Activated naive CD4-positive, alpha-beta T cell (primary cell): ENCODE measurements at places on chromosomes 3 and 15.

- no peak for DNase-seq
Measured at GRCh38 chr15:37100966-37101215, 542 bp upstream of the MEIS2 start.

GRCh38 chr15:65829130-65829764 lies 37.2 kb upstream of the DENND4A start:
- DNase-seq, result no peak

DNA sequence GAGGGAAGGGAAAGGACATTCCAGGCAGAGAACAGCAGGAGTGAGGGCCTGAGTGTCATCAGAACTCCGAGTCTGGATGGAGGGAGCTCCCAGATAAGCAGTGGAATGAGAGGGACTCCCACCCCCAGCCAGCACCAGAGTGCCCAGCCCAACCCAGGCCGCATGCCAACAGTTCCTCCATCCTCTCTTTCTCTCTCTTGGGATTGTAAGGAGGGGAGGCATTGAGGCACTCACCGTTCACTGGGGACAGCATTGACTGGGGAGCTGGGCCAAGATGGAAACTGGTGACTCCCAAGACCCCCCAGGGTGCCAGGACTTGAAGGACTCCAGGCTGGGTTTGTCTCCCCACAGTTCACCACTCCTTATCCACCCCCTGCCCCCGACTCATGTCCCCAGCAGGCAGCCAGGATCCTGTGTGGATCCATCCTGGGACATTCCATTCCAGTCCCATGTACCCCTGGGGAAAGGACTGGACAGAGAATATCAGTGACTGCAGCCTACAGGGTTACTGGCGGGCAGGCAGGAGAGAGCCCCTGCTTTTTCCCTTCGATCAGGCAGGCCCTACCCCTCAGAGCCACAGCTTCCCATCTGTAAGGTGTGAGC lies 15.7 kb downstream of the PTH1R start:
- DNase-seq, result no peak

DNA sequence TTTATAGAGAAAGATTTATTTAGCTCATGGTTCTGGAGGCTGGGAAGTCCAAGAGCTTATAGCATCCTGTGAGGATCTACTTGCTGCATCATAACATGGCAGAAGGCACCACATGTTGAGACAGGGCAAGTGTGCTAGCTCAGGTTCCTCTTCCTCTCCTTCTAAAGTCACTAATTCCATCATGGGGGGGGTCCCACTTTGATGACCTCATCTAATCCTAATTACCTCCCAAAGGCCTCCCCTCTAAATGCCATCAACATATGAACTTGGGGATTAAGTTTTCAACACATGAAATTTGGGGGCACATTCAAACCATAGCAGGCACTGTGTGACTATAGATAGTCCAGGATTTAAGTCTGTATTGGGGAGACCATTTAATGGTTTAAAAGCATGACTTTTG lies 297.1 kb upstream of the ROPN1 start:
- no peak for DNase-seq

- DNase-seq, result no peak
Measured at GRCh38 chr3:30290479-30290878, 315.9 kb upstream of the TGFBR2 start.

DNA sequence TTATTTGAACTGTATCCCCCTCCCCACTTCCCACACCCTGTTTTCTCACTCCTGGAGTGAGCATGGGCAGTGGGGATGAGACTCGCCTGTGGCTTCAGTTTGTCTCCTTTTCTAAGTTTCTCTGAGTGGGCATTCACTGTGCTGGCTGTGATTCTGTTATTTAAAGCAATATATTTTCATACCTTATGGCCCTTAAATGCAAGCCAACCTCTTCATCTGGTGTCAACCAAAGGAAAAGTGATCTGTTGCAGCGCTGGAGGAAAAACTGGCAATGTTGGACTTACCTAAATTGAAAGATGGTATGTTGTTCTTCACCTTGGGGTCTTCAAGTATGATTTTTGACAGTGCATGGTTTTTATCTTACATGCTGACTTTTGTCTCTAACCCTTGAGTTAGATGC lies 56.1 kb downstream of the RBM6 start:
- DNase-seq, result no peak

DNA sequence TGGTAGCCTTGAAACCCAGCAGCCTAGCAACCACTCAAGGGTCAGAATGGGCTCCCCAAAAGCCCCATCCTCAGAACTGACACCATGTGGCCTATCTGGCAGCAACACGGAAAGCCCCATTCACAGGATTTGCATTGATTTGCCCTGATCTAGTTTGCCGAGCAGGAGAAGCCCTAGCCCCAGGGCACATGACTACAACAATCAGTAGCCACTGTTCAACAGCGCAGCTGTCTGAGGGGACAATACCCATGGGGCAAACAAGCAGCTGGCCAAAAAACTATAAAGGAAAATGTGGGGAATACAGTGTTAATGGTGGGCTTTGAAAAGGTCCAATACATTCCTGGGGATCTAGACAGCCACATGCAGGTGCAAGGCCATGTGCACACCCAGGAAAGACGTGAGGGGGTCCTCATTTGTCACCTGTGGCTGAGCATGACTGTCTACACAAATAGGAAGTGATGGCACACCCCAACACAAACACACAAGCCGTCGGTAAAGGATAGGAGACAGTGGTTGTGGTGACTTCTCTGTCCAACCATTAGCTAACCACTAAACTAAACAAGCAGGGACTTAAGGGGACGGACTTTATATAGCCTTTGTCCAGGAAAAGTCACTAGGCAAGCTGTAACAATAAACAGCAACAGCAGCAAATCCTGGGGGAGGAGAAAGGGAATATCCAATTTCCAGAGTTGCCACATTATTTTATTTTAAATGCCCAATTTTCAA lies 113.7 kb downstream of the LRIG1 start:
- DNase-seq, result no peak

- DNase-seq, result no peak
Measured at GRCh38 chr15:39226169-39226937, 354.5 kb upstream of the THBS1 start.

DNA sequence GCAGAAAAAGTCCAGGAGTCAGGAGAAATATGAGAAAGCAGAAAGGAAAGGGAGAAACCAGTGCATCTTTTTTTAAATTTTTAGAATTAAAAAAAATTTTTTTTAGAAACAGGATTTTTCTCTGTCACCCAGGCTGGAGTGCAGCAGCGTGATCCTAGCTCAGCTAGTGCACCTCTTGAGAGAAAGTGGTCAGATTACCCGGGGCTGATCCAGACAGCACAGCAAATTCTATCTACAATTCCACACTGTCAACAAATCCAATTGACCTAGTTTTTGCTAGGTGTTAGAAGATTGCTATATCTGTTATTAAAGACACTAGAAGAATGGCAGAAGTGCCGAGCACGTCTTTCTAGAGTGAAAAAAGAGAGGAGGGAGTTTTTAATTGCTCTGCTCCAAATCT lies 117.3 kb downstream of the RFTN1 start:
- DNase-seq, result no peak

GRCh38 chr15:58346361-58346760 lies 85.4 kb upstream of the LIPC start:
- no peak for DNase-seq

DNA sequence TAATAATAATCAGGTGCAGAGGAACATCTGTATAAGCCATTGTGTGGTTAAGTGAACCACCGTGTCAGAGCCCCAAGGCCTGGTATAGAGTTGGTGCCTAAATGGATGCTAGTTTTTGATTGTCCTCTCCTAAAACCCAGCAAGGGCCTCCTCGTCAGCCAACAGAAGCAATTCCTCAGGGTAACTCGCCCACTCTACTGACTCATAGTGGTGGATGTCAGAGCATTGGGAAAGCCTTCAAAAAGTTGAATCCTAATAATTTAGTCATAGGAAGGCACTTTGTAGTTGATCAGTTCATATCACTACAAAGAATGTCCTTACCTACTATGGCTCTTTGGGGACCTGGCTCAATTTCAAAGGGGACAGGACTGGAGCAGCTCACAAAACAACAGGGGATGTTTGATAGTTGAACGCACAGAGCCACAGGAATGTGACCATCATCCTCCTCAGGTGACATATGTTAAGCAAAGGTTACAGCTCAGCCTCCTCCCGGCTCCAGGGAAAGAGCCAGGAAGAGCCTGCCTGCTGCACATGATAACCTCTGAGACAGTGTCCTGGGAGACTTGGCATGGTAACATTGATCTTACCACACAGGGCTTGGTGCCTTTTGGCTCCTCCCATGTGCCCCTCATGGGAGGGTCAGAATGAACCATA lies 338.7 kb downstream of the CLSTN2 start:
- DNase-seq, result no peak

DNA sequence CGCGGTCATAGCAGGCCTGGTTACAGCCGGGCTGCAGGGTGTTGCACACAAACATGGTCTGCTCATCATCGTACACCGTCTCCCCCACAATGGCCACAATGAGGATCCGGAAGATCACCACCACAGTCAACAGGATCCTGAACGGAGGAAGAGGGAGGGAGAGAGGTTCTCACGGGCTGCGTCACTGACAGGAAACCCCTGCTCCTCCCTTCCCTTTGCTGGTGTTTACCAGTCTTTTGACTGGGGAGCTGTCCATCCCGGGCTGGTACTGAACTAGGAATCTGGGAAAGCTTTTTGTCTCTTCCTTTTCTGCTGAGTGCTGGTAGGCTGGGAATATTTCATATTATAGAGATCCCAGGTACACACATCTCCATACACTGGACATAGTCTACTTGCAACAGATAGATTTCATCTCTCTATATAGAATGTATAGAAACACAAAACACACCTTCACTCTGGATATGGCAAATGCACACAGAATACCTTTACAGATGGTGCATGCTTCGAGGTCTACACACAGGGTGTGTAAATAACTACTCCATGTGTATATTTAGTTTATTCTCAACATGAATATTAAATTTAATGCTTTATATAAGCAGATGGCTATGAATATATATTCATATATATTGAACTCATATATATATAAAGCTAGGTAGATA lies 1.4 kb downstream of the GJD2 start:
- DNase-seq, result no peak

DNA sequence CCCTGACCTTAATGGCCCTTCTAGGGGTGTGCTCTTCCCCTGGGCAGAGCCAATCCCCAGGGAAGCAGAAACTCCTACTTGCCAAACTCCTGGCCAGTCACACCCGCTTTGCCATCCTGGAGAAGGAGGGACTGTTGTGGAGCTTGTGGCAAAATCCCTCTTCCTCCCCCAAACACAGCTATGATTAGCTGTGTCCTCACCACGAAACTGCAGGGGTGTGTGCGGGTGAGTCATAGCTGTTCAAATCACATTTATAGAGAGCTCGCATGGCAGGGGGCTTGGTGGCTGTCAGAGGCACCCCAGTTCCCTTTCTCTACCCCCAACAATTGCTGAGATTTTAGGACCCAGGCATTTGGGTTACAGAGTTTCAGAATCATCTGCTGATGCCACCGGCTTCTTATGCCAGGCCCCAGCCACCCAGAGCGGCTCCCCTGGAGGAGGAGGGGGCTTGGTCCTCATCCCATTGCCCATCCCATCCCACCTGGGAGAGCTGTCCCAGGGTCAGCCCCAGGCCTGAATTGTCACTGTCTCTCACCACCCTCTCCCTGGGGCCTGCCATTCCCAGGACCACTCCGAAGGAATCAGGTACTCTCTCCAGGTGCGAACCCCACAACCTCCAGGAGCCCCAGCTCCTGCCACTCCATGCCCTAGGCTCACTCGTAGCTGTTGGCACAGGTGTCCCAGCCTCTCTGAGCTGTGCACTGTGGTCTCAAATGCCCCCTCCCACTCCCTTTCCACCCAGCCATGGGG lies 28.8 kb upstream of the MAGEF1 start:
- no peak for DNase-seq

DNA sequence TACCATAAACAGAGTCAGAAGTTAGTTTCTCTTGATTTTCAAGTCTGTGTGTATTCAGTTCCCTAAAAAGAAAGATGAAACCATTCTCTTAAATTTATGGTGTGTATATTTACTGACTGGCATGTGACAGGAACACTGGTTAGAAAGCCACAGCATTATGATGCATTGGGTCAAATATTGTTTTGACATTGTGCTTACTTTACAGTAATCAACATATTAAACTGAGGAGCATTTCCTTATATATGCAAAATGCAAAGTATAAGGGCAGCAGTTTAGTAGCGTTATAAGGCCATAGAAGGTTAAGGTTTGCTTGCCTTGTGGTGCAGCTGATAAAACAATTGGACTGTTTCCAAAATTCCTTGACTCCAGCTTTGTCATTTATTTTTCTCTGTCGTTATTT lies 72.9 kb downstream of the EPHA3 start:
- no peak for DNase-seq
